ENCODE measurements at places on chromosomes 3 and 15.

- no peak for DNase-seq
Measured at GRCh38 chr3:114572364-114573062, 278.7 kb downstream of the TIGIT start.

GRCh38 chr15:89898614-89899294 lies 5.0 kb upstream of the AP3S2 start:
- no peak for DNase-seq

DNA sequence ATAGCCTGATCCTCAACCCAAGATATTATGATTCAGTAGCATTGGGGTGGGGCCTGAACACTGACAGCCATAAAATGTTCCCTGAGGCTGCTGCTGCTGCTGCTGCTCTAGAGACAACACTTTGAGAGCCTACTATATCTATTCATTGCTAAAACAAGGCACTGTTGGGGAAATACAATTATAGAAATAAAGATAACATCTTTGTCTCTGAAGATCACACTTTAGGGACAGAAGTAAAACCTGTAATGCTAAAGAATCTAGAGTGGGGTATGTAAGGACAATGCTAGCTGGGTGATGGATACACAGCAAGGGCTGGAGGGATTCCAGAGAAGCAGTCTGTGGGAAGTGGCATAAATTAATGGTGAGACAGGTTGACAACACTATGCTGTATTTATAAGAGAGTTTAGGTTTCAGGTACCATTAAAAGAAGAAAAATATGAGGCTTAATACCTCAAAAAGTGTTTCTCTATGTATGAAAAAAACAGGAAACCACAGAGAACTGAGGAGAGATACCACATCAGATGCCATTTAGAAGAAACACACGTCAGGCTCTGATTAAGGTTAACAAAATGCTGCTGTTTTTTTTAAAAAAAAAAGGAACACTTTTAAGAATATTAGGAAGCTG lies 115.9 kb downstream of the CBLB start:
- no peak for DNase-seq

DNA sequence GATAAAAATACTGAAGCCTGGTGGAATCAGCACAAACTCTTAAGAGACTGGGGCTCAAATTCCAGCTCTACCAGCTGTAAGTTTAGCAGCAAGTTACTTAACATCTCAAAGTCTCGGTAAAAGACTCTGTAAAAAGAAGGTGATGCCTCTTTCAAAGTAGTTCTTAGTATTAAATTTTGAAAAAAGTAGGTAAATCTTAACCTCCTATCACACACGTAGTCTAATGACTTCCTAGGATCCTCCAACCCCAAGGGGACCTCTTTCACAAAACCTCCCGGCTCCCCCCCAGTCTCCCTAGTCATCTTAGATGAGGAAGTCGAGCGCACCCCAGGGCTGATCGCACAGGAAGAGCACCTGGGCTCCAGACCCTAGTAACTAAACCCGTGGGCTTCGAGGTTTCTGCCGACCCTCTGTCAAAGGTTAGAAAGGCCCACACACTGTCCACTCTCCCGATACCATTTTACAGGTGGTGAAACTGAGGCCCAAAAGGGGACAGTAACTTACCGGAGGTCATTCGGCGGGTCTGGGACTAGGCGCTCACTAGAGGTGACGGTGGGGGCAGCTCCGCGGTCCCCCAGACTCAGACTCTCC lies 427 bp downstream of the MBD4 start:
- DNase-seq = peak; percentile 19

DNA sequence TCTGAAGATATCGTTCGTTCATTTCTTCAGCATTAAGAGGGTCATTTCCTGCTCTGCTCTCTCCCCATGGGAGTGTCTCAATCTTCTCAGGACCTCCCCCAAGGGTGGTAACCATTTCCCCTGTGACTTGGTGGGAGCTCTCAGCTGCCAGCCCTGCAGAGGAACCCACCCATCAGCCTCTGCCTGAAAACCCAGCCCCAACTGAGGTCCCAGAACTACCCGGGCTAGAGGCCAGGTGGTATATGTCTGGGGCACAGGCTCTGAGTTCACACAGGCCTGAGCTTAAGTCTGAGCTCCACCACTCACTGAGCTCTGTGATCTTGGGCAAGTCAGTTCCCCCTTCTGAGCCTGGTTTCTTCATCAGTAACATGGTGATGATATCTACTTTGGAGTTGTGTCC lies 10.0 kb upstream of the ATP2B2 start:
- no peak for DNase-seq

- no peak for DNase-seq
Measured at GRCh38 chr3:67000009-67000408, 1.9 kb downstream of the KBTBD8 start.

DNA sequence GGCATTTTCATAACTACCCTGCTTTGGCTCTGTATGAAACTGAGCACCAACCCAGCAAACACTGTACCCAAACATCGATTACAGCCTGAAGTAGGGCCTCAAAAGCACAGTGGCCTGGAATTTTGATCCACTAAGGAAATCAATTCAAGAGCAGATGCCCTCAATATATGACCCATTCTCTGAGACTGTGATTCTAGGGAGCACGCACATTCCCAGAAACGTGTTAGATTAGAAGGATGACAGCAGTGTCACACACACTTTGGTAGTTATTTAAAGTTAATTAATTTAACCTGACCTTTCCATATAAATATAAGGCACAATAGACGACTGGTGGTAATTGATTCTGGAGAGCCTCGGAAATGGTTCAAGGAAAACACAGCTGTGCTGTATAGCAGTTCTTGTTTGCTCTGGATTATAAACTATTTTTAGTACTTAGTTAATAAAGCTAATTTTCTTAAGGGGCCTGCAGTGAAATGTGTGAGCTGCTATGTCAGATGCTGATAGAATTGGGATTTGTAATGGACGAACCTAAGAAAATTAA lies 126.3 kb upstream of the ZNF385D start:
- no peak for DNase-seq

- DNase-seq = no peak
Measured at GRCh38 chr3:43435706-43436105, 149.4 kb downstream of the SNRK start.

GRCh38 chr3:11272906-11273574 lies 843 bp downstream of the ATG7 start:
- DNase-seq = no peak

DNA sequence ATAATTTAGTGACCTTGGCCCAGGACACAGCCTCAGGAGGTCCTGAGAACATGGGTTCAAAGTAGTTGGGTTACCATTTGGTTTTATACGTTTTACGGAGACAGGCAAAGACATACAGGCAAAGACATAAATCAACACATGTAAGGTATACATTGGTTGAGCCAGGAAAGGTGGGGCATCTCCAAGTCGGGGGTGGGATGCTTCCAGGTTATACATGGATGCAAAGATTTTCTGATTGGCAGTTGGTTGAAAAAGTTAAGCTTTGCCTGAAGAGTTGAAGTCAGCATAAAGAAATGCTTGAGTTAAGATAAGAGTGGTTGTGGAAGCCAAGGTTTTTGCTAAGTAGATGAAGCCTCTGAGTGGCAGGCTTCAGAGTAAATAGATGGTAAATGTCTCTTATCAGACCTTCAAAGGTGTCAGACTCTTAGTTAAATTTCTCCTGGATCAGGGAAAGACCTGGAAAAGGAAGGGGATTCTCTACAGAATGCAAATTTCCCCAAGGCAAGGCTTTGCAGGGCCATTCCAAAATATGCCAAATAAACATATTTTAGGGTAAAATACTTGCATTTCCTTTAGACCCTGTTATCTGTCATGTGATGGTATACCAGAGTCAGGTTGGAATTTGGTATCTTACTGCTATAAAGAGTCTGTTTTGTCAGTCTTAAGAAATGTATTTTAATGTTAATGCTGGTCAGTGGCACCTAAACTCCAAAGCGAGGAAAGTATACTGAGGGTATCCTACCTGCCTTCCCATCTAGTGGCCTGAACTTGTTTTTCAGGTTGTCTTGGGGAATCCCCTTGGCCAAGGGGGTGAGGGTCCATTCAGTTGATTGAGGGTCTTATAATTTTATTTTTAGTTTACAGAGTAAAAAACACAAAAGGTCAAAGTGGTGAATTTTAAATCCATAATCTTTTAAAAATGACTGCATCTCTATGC lies 8.2 kb upstream of the PDHB start:
- DNase-seq = no peak

- DNase-seq = no peak
Measured at GRCh38 chr15:101781928-101782327, 21.4 kb upstream of the OR4F6 start.

- DNase-seq = peak; percentile 55
Measured at GRCh38 chr15:69735121-69735520, 282.5 kb downstream of the RPLP1 start.

GRCh38 chr3:196686436-196686835 lies 25.6 kb downstream of the CEP19 start:
- DNase-seq = no peak

DNA sequence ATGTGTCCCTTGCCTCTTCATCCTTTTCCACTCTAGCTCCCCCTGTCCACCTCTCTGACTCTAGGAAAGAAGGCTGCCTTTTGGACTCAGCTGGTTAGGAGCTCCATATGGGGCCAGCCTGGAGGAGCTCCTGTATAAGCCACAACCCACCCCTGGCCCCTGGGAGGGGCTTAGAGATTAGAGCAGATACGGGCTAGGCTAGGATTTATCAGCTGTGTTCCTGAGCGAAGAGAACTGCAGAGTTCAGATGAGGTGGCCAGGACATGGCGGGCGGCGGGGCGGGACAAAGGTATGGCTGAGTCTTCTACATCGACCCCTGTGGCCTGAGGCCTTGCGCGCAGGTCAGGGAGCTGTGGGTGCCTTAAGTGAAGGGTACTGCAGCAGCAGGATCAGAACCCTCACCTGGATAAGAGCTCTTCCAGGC lies 7.9 kb downstream of the NBEAL2 start:
- no peak for DNase-seq

DNA sequence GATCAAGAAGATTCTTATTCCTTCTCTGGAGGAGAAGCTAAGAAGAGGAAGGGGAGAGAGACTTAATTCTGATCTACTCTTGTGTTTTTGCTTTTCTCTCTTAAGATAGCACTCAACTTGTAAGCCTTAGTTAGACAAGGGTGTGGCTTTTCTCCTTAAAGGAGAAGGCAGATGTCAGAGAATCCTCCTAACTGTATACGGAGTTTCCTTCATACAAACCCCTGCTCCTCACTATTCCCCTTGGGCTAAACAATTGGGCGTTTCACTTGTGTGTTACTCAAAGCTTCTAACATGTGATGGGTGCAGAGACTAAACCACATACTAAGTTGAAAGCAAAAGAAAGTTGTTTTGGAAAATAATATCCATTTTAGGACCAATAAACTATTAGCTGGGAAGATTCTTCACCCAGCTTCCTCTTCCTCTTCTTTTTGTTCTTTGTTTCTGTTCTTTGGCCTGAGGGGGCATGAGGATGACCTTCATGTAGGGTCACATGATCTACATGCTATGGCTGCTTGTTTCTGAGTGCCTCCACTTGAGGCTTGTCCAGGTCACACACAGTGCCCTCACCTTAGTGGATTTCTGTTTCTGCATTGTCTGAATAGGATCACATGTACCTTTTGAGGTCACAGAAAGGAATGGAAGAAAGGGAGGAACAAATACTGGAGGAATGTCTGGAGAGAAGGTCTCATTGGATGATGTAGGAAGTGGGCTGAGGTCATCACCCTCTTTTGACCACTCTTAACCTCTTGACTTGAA lies 14.6 kb downstream of the SPINK8 start:
- DNase-seq = no peak

- DNase-seq = no peak
Measured at GRCh38 chr3:43644443-43644842, 22.6 kb upstream of the ANO10 start.

DNA sequence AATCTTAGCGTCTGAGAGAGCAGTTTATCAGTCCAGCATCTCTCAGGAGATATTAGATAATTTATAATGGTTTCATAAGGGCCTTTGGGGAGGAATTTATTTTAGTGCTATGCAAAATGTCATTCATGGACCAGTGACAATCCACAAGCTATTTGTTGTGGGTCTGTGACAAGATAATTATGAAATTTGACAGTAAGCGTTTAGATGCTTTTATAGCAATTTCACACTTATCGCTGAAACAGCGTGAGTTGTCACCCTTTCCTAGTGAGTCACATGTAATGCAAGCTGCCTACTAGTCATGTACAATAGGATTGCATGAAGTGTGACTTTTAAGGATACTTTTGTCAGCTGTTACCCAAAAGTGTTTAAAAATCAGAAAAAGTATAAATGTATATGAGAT lies 315.6 kb upstream of the THBS1 start:
- DNase-seq = no peak

GRCh38 chr3:163601426-163601825 lies 1476.9 kb downstream of the SI start:
- DNase-seq = no peak

DNA sequence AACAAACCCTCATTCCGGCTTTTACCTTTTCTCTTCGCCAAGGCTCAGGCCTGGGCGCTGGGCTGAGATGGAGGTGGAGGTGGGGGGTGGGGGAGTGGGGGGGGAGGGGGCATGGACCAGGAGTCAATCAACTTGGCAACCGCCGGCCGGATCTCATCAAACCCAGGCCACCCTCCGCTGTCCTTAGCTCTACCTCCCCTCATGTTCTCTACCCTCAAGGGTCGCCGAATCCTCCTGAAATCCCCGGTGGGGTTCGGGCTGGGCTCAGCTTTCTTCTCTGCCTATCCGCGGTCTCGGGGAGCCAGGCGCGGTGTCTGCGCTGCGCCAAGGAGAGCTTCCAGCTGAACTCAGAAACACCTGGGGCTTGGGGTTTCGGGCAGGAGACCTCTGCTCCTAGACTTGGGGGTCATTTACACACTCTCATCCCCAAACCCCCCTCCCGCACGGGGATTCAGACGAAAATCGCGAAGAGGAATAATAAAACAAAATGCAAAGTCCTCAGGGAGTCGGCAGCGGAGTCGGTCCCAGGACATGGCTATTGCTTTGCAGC lies 2.5 kb downstream of the ONECUT1 start:
- DNase-seq = no peak

- DNase-seq = no peak
Measured at GRCh38 chr3:130507746-130508145, 9.2 kb upstream of the COL6A6 start.

DNA sequence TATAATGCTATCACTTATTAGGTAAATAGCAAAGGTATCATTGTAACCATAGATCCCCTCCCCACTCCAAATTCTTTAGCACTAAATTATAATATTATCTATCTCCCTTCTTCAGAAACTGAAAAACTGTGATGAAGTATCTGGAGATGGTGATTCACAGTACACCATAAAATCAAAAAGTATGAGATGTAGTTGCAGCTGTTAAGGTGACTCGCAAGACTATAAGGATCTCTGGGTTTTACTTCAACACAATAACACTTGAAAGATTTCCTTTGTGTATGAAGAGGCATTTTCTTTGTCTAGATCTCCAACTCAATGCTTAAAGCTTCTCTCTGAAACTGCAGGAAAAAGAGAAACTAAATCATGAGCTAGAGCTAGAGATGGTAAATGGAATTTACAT lies 46.9 kb downstream of the IFT57 start:
- DNase-seq = no peak

- no peak for DNase-seq
Measured at GRCh38 chr3:171195686-171196085, 169.2 kb upstream of the SLC2A2 start.

GRCh38 chr3:189109145-189109544 lies 62.6 kb upstream of the TPRG1 start:
- no peak for DNase-seq

GRCh38 chr3:11084677-11085076 lies 69.6 kb upstream of the HRH1 start:
- DNase-seq = no peak
